Right lung (tissue), 10 donors: ENCODE measurements at places on chromosomes 1 and 21.

- no peak for DNase-seq
Measured at GRCh38 chr1:37100310-37100709, 66.0 kb upstream of the GRIK3 start.

DNA sequence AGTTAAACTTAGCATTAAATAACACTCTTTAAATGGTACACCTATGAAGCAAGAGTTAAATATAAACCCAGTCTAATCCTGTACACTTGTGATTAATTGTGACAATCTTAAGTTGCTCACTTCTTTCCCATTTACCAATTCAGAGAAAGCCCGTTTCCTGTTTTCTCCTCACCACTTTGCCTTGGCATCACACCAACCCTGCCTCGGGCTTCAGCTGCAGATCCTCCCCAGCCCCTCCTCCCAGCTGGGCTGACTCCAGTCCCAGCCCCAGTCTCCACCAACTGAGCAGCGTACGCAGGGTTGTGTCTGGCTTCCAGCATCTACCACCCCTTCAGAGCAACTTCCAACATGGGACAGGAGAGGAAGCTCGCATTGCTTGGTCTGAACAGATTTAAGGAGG, 4.1 kb downstream of the PYCR2 start:
- peak; percentile 69 for DNase-seq

DNA sequence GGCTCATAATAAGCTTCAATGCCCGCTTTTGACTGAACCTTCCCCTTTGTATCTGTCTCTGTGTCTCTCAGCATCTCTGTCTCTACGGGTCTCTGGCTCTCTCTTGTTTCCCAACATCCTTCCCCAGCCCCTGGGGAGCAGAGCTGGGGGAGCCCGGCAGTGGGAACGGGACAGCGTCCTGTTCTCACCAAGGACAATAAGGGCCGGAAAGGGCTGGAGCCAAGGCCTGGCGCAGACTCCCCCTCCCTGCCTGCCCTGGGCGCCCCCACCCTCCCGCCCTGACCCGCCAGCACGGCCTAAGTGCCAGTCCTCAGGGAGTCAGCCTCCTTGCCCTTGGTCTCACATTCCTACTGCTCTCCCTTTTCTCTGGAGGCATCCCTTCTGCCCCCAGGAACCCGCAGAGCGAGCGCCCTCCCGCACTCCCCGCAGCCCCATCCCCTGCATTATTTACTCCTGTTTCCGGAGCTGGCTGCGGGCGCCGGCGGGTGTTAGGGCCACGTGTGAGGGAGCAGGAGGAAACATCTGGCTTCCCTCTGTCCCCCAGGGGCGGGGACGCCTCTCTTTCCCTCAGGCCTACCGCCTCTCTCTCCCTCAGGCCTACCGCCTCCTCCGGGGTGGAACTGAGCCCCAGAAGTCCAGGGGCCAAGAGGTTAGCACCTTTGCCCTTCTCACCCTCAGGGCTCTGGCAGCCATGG, 6.5 kb downstream of the KRTCAP2 start:
- peak; percentile 78 for DNase-seq

GRCh38 chr1:154741741-154742495, 128.2 kb downstream of the KCNN3 start:
- DNase-seq: no peak

GRCh38 chr1:244963231-244963826, 99.0 kb upstream of the HNRNPU start:
- DNase-seq: no peak

- DNase-seq: no peak
Measured at GRCh38 chr1:177238967-177239366, 68.2 kb downstream of the BRINP2 start.

GRCh38 chr1:30037251-30038118, 685.9 kb downstream of the MATN1 start:
- no peak for DNase-seq

DNA sequence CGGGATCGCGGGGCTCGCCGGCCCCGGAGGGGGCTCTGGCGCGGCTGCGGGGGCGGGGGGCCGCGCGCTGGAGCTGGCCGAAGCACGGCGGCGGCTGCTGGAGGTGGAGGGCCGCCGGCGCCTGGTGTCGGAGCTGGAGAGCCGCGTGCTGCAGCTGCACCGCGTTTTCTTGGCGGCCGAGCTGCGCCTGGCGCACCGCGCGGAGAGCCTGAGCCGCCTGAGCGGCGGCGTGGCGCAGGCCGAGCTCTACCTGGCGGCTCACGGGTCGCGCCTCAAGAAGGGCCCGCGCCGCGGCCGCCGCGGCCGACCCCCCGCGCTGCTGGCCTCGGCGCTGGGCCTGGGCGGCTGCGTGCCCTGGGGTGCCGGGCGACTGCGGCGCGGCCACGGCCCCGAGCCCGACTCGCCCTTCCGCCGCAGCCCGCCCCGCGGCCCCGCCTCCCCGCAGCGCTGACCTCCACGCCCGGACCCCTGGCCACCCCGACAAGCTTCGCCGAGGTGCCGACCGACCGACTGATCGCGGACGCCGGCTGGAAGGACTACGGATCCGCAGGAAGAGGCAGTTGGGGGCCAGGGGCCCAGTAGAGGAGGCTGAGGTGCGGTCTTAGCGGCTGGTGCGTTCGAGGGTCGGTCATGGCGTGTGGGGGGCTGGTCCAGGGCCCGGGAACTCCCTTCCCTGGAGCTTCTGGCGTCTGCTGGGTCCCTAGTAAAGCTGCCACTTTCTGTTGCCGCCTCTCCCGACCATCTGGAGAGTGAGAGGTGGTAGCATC, 711 bp downstream of the TRNP1 start:
- DNase-seq: no peak

GRCh38 chr21:45219517-45219916, 68.2 kb downstream of the POFUT2 start:
- DNase-seq: no peak

GRCh38 chr1:115189814-115190539, 100.7 kb upstream of the TSPAN2 start:
- DNase-seq: no peak

GRCh38 chr21:31624961-31625491, 34.5 kb upstream of the SOD1 start:
- DNase-seq: no peak
